ENCODE measurements at places on chromosomes 5 and 9.
A peak's percentile ranks its signal among the peaks of the same experiment; 100 is the strongest.

DNA sequence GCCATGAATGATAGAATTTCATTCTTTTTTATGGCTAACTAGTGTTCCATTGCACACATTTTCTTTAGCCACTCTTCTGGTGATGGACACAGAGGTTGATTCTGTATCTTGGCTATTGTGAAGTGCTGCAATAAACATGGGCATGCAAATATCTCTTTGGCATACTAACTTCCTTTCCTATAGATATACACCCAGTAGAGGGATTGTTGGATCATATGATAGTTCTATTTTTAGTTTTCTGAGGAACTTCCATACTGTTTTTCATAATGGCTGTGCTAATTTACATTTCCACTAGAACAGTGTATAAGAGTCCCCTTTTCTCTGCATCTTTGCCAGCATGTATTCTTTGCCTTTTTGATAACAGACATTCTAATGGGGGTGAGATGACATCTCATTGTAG, 50.4 kb upstream of the CDK5RAP2 start:
- no peak for DNase-seq

DNA sequence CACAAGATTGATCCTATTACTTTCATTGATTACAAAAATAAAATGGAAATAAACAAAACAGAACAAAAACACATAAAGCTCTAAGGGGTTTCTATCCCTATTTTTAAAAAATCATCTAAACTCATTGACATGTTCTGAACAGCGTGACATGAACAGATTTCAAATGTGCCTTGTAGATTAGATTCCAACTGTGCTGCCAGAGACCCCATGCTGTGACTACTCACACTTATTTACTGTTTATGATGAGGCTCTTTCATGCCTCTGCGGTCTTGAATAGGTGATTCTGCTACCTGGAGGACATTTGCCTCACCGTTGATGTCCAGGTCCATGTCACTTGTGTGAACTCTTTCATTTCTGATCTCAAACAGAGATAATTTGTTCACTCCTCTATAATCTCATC, 990.2 kb downstream of the CDH12 start:
- no peak for DNase-seq

GRCh38 chr9:135914921-135915320, 7.6 kb upstream of the CAMSAP1 start:
- peak; percentile 29 for DNase-seq

DNA sequence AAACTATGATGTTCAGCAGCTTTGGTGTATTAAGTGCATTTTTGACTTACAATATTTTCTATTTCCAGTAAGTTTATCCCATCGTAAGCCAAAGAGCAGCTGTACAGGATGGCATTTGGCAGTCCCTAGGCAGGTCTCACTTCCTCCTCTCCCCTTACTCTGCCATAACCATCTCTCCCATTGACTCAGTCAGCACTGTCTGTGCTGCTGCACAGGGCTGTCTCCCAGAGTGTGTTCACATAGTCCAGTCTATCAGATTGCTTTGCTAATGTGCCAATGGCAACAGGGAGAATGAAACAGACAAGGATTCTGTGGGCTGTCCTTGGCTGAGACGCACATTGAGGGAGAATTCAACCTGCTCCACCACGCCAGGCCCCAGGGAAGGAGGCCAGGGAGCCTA, 47.0 kb upstream of the CAST start:
- no peak for DNase-seq

DNA sequence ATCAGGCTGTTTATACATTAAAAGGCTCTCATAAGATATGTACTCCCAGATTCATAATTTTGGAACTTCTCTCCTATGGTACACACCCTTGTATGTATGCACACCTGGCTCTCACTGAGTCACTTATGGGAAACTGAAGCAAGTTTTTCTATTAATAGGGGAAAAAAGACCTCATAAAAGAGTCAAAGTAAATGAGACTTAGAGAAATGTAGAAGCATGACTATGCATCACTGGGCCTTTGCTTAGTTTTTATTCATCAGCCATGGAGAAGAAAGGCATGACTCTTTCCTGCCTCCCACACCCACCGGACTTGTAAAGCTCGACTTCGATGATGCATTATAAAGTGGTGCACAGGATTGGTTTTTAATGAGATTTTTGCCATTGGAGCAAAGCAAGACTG, 28.2 kb downstream of the MTAP start:
- DNase-seq, result no peak

DNA sequence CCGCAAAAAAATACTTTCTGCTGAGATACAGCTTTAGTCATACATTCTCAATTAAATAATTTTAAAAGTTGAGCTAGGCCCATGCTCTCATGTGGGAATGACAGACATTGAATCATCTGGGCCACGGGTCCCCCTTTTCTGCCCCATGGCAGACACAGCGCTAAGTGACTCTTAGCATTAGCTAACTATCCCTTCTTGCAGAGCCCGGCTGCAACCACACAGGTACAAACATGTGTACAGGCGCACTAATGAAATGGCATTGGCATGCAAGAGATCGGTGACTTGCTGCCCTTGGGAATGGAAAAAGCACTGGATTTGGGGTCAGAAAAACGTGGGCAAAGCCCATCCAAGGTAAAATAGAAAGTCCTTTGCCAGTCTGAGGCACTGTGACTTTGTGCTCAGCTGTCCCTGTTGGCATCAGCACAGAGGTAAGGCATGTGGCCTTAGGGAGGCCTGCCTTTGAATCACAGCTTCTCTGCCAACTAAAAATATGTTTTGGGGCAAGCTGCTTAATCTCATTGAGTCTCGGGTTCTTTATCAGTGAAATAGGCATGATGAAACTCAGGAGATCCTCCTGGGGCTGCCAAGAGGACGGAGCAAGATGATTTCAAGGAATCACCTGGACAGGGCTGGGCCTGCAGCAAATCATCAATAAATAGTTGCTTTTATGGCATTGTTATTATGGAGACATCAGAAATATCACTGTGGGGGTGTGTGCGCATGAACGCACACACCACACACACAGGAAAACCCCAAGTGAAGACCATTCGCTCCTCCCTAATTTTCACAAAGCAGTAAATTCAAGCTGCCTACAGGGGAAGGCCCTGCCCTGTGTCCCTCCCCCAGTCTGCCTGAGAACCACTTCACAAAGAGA, 54.2 kb downstream of the WHRN start:
- DNase-seq, result no peak

GRCh38 chr9:33776578-33776977, 18.8 kb upstream of the PRSS3 start:
- DNase-seq, result no peak

GRCh38 chr9:105251733-105252404, 7.4 kb downstream of the SLC44A1 start:
- no peak for DNase-seq

DNA sequence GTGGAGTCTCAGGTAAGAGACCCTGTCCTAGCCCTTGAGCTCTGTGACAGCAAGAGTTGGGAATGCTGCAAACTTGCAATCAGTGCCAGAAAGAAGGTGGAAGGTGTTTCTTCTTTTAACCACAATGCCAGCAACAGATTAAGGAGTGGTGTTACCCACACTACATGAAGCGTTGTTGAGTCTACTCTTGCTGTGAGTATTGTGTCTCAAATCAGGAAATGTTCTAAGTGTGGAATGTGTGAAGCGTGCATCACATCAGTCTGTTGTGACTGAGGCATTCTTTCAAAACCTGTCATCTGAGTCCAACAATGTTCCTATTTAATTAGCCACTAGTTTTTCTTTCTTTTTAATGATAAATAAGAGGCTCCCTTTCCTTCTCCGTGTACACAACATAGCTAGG, 2.9 kb upstream of the LURAP1L start:
- no peak for DNase-seq

DNA sequence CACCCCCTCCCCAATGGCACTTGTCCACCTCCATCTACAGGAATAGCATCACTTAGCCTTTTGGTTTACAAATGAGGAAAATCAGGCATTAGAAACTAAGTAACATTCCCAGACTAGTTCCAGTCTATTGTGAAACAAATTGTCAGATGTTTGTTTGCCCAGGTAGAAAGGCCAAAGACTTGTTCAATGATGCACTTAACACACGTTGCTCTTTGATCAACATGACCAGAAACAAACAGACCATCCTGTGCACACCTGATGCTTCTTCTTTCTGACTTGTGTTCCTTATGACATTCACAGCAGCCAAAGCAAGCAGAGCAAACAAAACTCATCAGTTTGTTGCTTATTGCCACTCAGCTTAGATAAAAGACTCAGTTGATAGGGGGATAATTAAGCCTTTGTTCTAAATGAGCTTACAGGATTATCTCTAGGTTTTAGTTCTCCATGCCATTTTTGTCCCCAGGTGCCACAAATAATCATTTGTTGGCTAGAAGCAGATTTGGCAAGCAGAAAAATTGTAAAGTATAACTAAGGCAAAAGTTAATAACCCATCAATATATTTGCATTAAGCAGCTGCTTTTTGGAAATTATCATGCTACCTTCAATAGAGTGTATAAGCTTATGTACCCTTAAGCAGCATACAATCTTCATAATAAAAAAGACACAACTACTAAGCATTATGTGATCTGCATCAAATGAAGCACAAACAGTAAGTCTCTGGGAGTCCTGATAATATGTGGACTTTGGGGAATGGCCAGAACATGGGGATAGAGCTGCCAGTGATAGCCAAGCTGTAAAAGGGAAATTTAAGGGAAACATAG, 26.3 kb upstream of the FST start:
- no peak for DNase-seq

- DNase-seq, result no peak
Observed at GRCh38 chr9:129934780-129935179, 99.5 kb downstream of the USP20 start.

GRCh38 chr5:145968970-145969713, 32.8 kb downstream of the SH3RF2 start:
- no peak for DNase-seq

- DNase-seq, result no peak
Observed at GRCh38 chr5:151911011-151911410, 13.6 kb downstream of the GLRA1 start.

DNA sequence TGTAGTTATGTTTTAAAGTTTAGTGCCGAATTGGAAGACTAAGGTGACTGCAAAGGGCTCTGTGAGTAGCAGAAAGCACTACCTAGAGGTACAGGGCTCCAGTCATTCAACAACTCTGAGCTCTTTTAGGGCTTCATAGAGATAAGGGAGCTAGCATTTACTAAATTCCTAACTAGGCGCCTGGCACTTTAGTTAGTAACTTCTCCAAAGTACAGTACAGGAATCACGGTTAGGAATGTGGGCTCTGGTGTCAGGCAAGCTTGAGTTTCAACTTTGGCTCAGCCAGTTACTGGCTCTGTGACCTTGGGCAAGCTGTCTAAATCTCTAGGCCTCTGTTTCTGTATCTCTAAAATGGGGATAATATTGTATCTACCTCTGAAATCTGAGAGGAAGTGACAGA, 115.3 kb downstream of the SLIT3 start:
- DNase-seq, result no peak

DNA sequence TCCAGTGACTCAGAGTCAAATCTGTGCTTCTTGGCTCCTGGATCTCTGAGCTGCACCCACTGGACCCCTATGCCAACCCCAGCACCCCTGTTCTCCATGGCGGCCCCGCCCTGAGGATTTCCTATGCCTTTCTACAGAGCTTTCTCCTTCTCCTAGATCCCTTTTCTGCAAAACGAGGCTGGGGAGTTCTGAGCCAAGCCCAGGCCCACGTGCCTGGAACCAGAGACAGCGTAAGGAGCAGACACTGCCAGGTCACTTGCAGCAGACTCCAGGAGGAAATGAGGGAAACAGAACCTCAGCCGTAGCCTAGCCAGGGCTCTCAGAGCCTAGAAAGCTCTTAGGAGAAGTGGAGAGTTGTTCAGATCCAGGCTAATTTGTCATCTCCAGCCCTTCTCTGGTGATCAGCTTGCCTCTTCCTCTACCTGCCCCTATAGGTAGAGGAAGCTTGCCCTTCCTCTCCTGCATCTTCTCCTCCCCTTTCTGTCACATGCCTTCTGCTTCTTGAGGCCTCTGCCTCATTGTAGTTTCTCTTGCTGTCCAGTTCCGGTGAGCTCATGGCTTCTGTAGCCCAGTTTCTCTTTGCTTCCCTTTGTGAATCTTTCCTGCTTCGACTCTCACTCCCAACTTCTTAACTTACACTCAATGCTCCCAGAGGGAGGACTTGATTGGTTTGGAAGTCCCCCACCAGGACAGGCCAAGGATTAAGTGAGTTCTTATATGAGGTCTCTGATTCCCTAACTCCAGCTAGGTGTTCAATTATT, 163.4 kb downstream of the RGS3 start:
- DNase-seq, result peak; percentile 42

DNA sequence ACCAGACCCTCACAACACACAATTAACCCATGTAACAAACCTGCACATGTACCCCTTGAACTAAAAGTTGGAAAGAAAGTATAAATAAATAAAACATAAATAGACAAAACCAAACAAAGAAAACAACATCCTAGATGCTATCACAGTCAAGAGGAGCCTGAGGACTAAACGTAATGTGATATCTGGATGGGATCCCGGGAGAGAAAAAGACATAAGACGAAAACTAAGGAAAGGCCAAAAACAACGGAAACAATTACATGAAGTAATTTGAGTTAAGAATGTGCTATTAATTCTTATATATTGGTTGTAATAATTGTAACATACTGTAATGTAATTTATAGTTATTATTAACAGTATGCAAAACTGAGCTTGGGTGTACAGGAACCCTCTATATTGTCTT, 793.9 kb downstream of the SEMA5A start:
- DNase-seq, result no peak

DNA sequence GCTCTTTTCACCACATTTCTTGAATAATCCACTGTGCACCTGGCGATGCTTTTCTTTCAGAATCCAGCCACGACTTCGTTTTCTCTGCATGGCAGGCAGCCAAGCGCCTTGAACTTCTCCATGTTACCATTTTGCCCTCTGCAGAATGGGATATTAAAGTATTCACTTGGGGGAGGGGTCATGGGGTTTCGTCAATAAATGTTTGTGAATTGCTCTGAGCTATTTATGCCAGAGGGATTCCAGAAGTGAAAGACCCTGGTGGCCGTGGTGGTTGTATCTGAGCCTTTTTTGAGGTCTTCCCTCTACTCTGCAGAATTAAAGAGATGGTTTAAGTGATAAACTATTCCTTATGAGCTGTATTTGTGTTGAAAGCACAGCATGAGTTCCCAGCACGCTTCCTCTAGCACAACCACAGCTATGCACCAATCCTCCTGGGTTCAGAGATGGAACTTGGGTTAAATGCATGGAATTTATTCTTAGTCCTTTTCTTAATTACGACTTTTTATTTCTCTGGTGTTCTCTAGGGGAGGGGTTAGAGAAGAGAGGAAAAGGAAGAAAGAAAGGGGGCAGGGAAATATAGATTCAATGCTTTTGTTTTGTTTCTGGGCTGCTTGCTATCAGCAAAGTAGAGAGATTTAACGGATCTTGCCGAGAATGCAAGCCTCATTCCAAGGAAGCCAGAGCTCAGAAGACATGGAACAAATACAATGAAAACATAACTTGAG, 478.2 kb upstream of the TNC start:
- no peak for DNase-seq

GRCh38 chr5:60836131-60836530, 7.9 kb downstream of the ELOVL7 start:
- DNase-seq, result no peak

Data from upper lobe of right lung (tissue), 1 donor.